NCI-H2171 treated with DMSO at 0.1 percent for 48 hours (cell line): ENCODE measurements at places on chromosomes 4 and X.

- no peak for DNase-seq
Observed at GRCh38 chr4:24809376-24809775, 14.0 kb downstream of the SOD3 start.

GRCh38 chr4:183082053-183082452 lies 17.0 kb upstream of the WWC2 start:
- no peak for DNase-seq

DNA sequence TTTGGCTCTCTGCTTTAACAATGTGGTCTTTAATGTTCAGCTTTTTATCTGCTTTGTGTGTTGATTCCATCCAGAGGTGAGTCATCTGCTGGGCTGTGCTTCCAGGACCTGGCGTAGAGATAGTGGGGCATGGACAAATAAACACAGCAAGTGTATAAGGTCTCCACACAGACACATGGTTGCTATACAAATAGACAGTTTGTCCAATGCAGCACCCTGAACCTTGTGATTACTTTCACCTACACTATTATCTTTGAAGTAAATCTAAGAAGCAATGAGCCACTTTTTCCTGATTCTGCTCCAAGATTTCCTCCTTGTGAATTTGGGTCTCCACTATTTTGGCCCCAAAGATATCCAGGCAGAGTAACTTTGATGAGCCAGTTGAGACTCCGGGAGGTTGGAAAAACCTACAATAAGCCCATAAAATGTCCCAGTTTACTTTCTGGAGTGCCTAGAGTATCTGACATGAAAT lies 12.1 kb downstream of the PPARGC1A start:
- no peak for DNase-seq

DNA sequence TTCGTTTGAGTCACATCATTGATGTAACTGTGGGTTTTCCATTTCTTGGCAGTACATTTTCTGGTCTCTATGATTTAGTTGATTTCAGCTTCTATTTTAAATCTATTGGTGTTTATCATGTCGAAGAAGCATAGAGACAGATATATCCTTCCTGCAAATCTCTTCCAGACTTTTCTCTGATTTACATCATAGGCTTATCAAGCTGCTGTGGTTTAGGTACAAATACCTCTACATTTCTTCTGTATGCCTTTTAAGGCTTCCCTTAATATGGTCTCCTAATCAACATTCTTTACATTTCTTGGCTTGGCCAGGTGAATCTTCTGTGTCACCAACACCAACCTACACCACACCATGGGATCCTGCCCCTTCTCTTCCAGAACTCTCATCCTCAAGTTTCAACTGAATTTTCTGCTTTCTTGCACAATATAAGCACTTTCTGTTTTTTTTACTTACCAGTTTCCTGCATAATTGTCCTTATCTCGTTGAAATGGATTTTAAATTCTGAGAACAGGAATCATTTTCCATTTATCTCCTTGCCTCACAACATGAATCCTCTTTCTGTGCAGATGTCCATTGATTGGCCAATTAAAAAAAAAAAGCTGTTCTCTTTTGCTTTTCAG lies 626.9 kb downstream of the ANKRD50 start:
- DNase-seq, result no peak

DNA sequence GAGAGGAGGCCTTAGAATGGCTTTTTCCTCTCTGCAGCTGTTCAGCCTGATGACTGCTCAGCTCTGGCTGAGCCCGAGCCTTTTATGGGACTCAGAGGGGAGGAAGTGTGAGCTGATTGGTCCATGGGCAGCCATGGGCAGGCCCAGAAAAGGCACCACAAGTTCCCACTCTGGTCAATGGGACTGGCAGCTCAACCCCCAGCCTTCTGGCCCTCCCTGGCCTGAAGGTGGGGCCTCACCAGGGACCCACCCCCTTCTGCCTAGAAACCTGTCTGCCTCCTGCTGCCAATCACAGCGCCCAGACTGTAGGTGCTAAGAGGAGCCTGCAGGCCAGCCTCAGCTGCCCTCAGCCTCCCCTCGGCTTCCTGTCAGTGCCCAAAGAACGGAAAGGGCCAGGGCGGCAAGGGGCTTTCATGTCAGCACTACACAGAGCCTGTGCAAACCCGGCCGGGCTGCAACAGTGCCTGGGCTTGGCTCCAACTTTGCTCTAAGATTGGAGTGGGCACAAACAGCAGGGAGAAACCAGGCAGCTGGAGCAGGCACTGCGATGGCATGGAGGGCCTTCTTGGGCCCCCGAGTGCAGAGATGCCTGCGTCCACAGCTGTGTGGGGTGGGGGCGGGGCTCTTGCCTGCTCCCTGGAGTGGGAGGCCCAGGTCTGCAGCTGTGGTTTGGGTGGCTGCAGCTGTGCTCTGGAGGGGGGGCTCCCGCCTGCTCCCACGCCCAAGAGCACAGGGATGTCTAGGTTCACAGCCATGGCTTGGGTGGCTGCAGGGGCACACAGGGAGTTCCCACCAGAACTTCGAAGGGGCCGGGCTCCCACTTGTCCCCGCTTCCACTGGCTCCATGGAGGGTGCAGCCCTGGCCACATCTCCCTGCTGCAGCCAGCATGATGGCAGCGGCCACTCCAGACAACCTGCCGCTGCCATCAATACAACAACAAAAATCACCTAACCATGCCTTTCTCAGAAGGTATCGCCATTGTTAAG lies 92.6 kb downstream of the NXF2 start:
- no peak for DNase-seq

DNA sequence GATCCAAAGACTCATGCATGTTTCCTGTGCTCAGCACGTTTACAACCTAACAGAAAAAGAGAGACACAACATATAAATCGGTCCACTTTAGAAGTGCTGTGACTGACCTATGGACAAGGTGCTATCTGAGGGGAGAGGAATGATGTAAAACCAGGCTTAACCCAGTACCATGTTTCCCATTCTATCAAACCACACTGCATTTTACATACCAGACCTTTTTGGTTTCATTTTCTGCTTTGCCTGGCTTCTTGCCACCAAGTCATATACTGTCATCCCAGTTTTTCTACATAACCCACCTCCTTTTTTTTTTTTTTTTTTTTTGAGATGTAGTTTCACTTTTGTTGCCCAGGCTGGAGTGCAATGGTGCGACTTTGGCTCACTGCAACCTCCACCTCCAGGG lies 82.2 kb downstream of the KLF8 start:
- DNase-seq, result no peak

- no peak for DNase-seq
Observed at GRCh38 chr4:111016416-111016815, 393.5 kb upstream of the PITX2 start.

DNA sequence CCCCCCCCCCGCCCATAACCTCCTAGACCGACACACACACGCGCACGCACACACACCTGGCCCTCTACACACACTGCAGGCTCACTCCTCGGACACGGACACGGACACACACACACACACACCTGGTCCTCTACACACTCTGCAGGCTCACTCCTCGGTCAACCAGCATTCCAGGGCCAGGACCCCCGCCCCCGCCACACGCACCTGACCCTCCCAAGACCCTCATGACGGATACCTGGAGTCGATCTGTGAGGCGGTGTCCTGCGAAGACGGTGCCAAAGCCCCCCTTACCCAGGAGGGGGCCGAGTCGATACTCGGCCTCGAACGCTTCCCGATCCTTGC lies 552 bp downstream of the PIM2 start:
- DNase-seq, result no peak

- DNase-seq, result no peak
Observed at GRCh38 chr4:134961963-134962362, 760.4 kb upstream of the PABPC4L start.

DNA sequence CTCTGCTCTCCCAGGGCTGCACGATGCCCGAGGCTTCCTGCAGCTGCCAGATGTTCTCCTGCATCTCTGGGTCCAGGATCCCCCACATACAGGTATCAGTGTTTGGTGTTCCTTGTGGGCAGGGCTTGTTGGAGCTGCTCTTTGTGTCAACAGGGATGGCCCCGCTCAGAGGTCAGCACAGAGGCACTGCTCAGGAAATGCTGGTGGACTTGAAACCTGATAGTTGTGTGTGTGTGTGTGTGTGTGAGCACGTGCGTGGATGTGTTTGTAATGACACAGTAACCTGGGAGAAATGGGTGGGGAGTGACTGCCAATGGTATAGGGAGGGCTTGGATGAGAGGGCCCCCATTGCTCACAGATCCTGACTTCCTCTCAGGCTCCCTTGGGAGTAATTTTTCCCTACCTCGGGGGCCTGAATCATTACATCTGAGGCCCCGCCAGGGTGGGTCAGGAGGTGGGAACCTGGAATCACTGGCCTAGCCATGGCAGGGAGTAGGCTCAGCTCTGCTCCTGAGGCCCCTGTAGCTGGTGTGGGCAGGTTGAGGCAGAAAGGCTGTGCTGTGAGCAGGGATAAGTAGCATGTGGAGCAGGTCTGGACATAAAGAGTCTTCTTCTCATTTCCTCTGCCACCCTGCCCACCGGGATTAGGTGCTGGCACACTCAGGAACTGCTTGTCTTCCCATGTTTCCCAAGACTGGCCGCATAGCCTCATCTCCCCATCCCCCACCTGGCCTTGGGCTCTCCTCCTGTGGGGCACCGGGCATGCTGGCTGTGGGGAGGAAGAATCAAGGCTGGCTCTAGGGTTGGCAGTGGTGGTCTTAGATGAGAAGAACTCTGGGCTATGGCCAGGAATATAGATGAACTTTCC lies 2.5 kb upstream of the EFNB1 start:
- no peak for DNase-seq

DNA sequence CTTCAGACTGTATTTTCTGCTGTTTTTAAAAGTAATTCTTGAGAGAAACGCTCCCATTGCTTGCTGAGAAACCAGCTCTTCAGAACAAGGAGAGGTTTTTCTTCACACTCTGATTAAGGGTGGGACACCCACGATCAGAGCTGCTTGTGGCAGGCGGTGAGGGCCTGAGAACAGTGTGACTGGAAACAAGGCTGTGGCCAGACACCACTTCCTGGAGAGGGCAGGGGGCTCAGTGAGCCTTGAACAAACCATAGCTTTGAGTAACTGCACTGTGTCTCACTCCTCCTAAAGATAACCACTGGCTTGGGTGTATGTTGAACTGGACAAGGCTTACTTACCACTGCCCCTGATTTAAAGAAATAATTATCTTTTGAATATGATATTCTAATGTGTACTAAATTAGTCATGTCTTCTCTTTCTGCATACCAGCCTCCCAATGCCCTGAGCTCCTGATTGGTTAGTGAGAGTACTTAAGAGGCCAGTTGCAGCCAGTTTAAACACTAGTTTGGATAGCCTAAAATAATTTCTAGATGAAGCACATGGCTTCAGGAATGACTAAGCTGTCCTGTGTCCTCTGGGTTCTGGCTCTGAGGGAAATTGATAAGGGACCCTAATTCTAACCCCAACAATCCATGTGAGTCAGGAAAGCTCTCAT lies 3.7 kb upstream of the GPR82 start:
- DNase-seq, result no peak

DNA sequence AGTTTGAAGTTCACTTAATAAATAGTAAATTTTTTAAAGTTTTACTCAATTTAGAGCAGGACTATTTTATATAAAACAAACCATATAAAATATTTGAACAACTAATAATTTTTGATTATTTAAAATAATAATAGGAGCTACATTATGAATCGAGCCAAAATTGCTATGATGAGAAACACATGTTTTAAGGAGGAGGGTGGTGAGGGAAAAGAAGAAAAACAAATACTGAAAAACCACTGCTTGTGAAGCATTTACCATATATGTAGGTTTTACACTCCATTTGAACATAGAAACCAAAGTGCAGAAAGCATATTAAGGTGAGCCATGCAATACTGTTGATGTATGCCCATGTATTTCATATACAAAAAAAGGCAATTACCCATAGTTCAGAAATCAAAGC lies 448.9 kb downstream of the FSTL5 start:
- DNase-seq, result no peak

DNA sequence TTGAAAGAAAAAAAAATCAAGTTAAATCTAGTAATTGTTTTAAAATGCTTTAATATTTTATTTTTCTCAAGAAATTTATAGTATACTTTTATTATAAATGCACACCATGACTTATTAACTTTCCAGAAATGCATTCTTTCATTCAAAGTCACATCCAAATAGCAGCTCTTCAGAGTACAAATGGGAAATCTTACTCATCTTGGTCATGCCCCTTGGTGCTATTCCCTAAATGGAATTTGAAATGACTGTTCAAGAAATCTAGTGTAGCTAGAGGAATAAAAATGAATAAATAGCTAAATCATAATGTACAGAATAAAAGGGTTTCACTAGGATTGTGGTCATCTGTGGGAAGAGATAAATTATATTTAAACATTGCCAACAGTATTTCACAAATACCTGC lies 1139.7 kb downstream of the PCDH18 start:
- no peak for DNase-seq

- no peak for DNase-seq
Observed at GRCh38 chr4:966266-967112, 6.9 kb downstream of the DGKQ start.

DNA sequence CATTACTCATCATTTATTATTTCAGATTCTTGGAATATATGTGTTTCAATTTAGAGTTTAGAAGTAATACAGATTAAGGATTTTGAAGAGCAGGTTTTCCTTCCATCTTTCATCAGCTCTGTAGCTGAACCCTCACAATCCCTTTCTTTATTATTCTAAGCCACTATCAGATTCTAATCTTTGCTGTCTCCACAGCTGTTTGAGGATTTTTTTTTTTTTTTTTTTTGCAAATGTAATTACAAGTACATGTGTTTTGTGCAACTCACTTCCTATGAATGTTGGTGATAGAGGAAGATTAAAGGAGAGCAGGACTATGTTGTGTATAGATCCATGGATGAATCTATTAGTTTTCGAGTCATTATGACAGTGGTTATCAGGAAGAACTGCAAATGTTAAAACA lies 87.4 kb upstream of the TENM3 start:
- no peak for DNase-seq

DNA sequence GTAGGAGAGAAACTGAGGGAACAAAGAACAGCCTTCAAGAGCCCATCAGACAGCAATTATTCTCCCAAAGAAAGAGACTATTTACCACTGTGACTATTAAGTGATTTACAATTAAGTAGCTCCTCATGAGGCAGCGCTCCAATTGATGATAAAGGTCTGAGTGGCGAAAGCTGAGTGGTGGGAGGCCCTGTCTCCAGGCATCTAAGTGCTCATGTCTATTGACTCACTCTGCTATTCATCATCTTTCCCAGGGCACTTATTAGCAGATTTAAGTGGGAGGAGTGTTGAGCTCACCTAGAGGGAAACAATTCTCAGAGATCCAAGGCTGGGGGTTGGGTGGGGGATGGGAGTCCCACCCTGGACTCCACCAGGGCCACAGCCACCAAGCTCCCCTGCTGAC lies 23.3 kb downstream of the AMER1 start:
- no peak for DNase-seq

GRCh38 chrX:100680756-100681155 lies 36.8 kb downstream of the SRPX2 start:
- no peak for DNase-seq

GRCh38 chr4:138052806-138053632 lies 189.1 kb downstream of the SLC7A11 start:
- no peak for DNase-seq

GRCh38 chrX:7170898-7171297 lies 22.9 kb upstream of the PUDP start:
- no peak for DNase-seq

DNA sequence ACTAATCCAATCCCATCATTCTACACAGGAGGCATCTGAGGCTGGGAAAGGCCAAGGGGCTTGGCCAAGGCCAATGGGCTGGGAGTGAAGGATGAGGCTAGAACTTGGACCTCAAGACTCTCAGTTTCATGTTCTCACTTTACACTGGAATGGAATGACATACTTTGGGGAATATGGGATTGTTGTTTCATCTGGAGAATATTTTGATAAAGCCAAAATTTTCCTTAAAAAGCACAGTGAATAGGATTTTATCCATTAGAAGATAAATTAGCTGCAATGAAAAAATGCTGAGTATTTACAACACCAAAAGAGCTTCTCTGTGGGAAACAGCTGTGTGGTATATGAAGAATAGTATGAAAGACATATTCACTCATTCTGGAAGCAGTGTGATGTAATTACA lies 29.3 kb downstream of the SMIM20 start:
- no peak for DNase-seq
